Chondrocyte (in vitro differentiated cells): ENCODE measurements at places on chromosomes 1 and 21. TPM values are rescaled to one million over a fixed set of nuclear protein-coding genes. Genes with fewer than 3 reads are reported as not detected.

DNA sequence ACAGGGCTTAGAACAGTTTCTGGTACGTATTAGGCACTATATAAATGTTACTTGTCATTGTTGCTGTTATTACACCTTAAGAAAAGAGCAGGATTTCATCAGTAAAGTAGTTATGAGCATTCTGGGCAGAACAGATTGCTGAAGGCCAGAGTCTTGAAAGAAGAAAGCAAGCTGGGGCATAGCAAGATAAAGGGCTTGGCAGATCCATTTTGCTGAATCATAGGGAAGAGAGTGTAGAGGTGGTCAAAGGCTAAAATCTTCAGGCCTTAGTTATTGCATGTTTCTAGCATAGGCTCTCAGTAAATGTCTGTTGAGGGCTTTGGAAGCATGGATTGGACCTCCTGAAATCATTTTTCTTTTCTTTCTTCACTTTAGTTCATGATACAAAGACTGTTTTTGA lies 67.5 kb downstream of the PLA2G4A start:
- peaks cover 6% of the 10 kb centered on the region for H3K27me3 ChIP-seq
- no peak overlapping the region for H3K4me3 ChIP-seq
- no peak overlapping the region for H3K27ac ChIP-seq

GRCh38 chr1:54132495-54132894 lies 20.3 kb downstream of the CDCP2 start:
- no peak overlapping the region for H3K4me3 ChIP-seq
- no peak for DNase-seq
- H3K36me3 ChIP-seq: no peaks in the 10 kb centered on the region
- H3K27ac ChIP-seq: no peak overlapping the region
- peaks cover 29% of the 10 kb centered on the region for H3K4me1 ChIP-seq

DNA sequence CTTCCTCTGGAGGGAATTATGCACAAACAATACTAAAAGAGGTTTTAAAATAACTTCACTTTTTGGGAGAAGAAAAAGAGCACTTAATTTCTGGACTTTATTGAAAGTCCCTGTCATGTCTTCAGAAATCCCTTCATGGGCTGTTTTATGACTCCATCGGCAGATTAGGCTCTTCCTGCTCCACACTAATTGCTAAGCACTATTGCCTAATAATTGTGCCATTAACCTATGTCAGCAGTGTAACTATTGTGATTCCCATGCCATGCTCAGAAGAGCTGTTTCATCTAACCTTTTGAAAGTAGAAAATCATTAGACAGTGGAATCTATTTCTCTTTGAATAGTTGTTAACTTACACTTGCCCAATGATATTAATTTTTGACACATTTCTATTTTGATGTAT lies 489.3 kb upstream of the RUNX1 start:
- no peaks in the 10 kb centered on the region for H3K36me3 ChIP-seq
- no peak for DNase-seq
- peaks cover 15% of the 10 kb centered on the region for H3K4me1 ChIP-seq
- H3K27ac ChIP-seq: no peak overlapping the region
- H3K27me3 ChIP-seq: no peaks in the 10 kb centered on the region

GRCh38 chr1:217948741-217949140 lies 317.6 kb downstream of the SPATA17 start:
- H3K36me3 ChIP-seq: no peaks in the 10 kb centered on the region
- no peaks in the 10 kb centered on the region for H3K4me1 ChIP-seq
- H3K27ac ChIP-seq: no peak overlapping the region
- H3K27me3 ChIP-seq: peaks cover 6% of the 10 kb centered on the region
- no peak for DNase-seq
- no peak overlapping the region for H3K4me3 ChIP-seq

LAX1 gene
- total RNA-seq: 0.07 TPM in 1 of 3 replicates, not detected in the others

DNA sequence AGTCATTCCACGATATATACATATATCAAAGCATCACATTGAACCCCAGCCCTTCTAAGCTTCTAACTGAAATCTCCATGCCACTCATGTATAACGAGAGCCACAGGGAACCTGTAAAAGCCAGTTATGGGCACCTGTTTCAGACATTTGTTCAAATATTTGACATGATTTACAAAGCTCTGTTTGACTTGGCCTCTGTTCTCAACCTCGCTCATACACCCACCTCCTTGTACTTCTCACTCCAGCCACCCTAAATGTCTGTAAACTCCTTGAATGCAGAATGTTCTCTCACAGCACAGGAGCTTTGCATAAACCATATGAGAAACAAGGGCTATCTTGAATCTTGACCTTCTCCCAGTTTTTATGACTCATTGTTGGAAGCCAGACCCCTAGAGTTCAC lies 36.9 kb upstream of the CD2 start:
- no peak overlapping the region for H3K27ac ChIP-seq
- peaks cover 6% of the 10 kb centered on the region for H3K4me1 ChIP-seq
- DNase-seq: no peak
- H3K4me3 ChIP-seq: no peak overlapping the region

DNA sequence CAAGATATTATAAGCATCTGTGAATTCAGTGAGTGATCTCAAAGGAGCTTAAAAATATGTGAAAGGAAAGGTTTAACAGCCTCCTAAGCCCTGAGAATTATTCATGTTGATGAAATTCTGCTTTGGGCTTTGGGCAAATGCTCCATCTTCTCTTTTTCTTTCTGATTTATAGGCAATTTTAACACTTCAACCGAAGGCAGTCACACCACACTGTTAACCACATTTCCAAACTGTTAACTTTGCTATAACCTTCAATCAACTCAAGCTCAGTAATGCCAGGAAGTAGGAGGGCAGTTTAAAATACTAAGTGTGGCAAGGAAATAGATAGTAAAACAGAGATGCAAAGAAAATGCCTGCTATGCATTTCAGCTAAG lies 54.4 kb upstream of the NEK7 start:
- no peak overlapping the region for H3K4me3 ChIP-seq
- H3K27ac ChIP-seq: peak overlapping the region; percentile 91
- peaks cover 40% of the 10 kb centered on the region for H3K4me1 ChIP-seq
- H3K27me3 ChIP-seq: no peaks in the 10 kb centered on the region

ZBTB37 gene
- 11.0 to 13.8 TPM (median 13.7 TPM) in 3 replicates for total RNA-seq

GRCh38 chr1:231806623-231807495 lies 180.3 kb downstream of the DISC1 start:
- H3K4me1 ChIP-seq: peaks cover 13% of the 10 kb centered on the region
- H3K36me3 ChIP-seq: peaks cover 3% of the 10 kb centered on the region
- no peaks in the 10 kb centered on the region for H3K27me3 ChIP-seq
- DNase-seq: no peak
- no peak overlapping the region for H3K4me3 ChIP-seq

FRRS1 gene
- 2.0 to 5.2 TPM (median 2.2 TPM) in 3 replicates for total RNA-seq

DNA sequence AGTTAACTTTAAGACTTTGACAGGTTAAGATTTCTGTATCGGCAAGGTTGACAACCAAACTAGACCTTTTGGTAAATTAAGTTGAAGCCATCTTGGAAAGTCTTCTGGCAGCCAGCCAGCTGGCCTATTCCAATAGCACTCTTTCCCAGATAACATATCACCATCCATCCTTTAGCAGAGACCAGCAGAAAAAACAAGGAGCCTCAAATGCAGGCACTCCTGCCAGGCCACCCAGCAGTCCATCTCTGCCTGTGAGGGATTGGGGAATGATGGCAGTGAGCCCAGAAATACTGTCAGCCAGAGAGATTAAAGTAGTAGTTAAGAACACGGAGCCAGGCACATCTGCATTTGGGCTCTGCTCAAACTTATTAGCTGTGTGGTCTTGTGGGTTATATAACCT lies 19.4 kb downstream of the ZBTB40 start:
- H3K27ac ChIP-seq: no peak overlapping the region
- no peaks in the 10 kb centered on the region for H3K27me3 ChIP-seq
- DNase-seq: no peak
- H3K4me3 ChIP-seq: no peak overlapping the region

GRCh38 chr21:37580666-37581065 lies 214.1 kb downstream of the DYRK1A start:
- H3K27me3 ChIP-seq: no peaks in the 10 kb centered on the region
- H3K36me3 ChIP-seq: peaks cover 4% of the 10 kb centered on the region
- H3K27ac ChIP-seq: no peak overlapping the region
- DNase-seq: no peak
- no peak overlapping the region for H3K4me3 ChIP-seq

- no peaks in the 10 kb centered on the region for H3K27me3 ChIP-seq
- no peak overlapping the region for H3K4me3 ChIP-seq
- peaks cover 1% of the 10 kb centered on the region for H3K36me3 ChIP-seq
- DNase-seq: no peak
- peaks cover 4% of the 10 kb centered on the region for H3K4me1 ChIP-seq
These were observed 510.2 kb downstream of the KCNT2 start for GRCh38 chr1:196098000-196098399.

DNA sequence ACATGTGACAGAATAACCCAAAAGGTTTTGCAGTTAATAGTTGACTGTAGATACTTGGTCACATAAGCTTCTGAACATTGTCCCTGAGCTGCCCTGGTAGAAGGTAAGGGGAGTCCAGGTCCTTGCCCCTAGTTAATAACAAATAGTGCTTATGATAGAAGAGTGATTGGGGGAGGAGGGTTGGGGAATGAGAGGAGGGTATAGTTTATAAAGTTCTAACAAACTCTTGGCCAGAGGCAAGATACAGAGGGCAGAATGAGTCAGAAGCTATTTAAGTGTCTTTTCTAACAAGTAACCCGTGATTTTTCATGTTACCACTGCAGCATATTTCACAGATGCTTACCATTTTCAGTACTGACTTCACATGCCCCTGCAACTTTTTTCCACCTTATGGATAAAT lies 26.7 kb upstream of the MYOCOS start:
- no peak for DNase-seq
- no peaks in the 10 kb centered on the region for H3K27me3 ChIP-seq
- H3K4me1 ChIP-seq: peaks cover 11% of the 10 kb centered on the region

DNA sequence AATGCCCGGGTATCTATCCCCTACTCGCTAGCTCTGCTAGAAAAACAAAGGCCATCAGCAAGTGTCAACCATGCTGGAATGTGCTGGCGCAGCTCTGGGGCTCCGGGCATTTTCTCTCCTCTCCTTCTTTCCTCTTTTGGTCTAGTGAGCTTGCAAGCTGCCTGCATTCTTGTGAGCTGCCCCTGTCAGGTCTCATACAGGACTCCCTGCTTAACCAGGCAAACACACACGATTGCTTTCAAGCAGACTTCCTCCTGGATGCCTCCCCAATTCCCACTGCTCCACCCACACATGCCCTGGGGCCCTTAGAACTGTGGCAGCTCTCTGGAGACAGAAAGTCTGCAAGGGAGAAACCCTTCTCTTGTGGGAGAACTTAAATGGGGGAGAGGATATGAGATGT lies 35.7 kb upstream of the SUCO start:
- H3K27me3 ChIP-seq: peaks cover 2% of the 10 kb centered on the region
- DNase-seq: no peak
- H3K36me3 ChIP-seq: no peaks in the 10 kb centered on the region
- H3K4me3 ChIP-seq: peak overlapping the region; percentile 24

DNA sequence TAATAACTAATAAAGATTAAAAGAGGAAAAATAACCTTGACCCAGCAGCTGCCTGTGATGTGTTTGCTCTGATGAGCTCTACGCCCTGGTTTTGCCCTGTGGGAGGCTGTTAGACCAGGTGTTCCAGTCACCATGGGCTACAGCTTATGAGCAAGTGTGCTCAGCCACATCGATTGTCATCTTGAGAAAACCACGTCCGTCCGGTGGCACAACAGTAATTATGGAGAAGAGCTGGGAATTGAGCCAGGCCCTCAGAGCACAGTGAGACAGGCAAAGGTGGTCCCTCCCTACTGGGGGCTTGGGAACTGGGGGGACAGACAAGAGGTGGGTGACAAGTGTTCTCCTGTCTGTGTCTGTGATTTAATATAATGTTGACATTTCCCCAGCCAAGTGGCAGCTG lies 420.5 kb downstream of the MATN1 start:
- H3K27ac ChIP-seq: no peak overlapping the region
- H3K27me3 ChIP-seq: peaks cover 15% of the 10 kb centered on the region
- no peaks in the 10 kb centered on the region for H3K36me3 ChIP-seq
- H3K4me3 ChIP-seq: no peak overlapping the region
- H3K4me1 ChIP-seq: no peaks in the 10 kb centered on the region

GRCh38 chr1:54791880-54792522 lies 9.1 kb downstream of the TTC22 start:
- H3K36me3 ChIP-seq: no peaks in the 10 kb centered on the region
- H3K4me3 ChIP-seq: no peak overlapping the region
- DNase-seq: no peak
- H3K27me3 ChIP-seq: peaks cover 19% of the 10 kb centered on the region
- no peak overlapping the region for H3K27ac ChIP-seq

GRCh38 chr1:72284084-72284347 lies 1.7 kb upstream of the NEGR1 start:
- no peak overlapping the region for H3K4me3 ChIP-seq
- no peaks in the 10 kb centered on the region for H3K36me3 ChIP-seq
- H3K27ac ChIP-seq: no peak overlapping the region
- no peaks in the 10 kb centered on the region for H3K27me3 ChIP-seq
- no peak for DNase-seq

DNA sequence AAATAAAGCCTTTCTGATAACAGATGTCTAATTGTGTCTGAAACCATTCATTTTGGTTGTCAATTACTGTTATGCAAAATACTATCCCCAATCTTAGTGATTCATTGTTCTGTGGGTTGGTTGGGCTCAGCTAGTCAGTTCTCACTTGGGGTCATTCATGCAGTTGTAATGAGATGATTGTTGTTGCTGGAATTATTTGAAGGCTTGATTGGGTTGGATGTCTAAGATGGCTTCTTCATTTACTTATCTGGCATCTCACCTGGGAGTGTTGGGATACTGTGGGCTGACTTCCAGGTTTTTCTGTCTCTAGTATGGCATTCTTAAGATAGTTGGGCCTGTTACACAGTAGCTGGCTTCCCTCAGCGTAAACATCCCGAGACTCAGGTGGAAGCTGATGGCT lies 217.8 kb upstream of the B3GALT2 start:
- H3K36me3 ChIP-seq: no peaks in the 10 kb centered on the region
- DNase-seq: no peak
- H3K27ac ChIP-seq: no peak overlapping the region
- H3K4me3 ChIP-seq: no peak overlapping the region

- H3K27me3 ChIP-seq: peaks cover 2% of the 10 kb centered on the region
- no peaks in the 10 kb centered on the region for H3K36me3 ChIP-seq
These were observed 40.0 kb upstream of the DHCR24 start for GRCh38 chr1:54926970-54927369.

DNA sequence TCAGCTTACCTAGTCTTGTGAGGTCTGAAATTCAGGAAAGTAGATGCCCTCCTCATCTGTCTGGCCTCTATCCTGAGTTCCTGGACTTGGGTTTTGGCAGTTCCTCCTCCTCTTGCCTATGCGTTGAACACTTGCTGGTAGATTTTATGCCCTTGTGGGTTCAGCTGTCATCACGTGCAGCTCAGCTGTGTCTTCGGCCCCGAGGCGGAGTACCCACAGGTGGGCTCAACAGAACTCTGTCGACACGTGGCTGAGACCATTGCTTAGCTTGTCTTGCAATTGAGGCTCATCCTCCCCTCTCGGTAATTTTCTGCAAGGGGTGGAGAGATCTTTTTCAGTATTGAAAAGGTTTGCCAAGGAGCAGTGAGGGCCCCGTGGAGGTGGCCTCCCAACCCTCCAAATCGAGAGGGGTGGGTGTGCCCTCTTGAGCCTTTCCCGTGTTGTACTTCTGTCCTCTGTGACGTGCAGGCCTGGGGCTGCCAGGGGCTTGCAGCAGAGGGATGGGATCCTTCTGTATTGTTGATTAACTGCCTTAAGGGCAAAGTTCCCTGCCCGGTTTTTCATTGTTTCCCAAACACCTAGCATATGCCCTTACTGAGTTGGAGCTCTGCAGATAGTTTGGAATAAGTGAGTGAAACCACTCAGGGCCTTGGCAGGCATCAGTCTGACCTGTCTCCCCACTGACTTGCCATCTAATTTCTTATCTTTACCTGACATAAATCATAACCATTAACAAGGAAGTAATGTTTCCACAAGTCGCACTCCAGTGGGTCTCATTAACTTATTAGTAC lies 2.9 kb downstream of the CENPS start:
- peaks cover 14% of the 10 kb centered on the region for H3K4me1 ChIP-seq
- no peak for DNase-seq
- H3K36me3 ChIP-seq: no peaks in the 10 kb centered on the region
- H3K4me3 ChIP-seq: no peak overlapping the region
- no peak overlapping the region for H3K27ac ChIP-seq

GNL2 gene
- 47.6 to 57.4 TPM (median 48.5 TPM) in 3 replicates for total RNA-seq
